ENCODE measurements at places on chromosomes 5 and 9.
A peak's percentile ranks its signal among the peaks of the same experiment; 100 is the strongest.

DNA sequence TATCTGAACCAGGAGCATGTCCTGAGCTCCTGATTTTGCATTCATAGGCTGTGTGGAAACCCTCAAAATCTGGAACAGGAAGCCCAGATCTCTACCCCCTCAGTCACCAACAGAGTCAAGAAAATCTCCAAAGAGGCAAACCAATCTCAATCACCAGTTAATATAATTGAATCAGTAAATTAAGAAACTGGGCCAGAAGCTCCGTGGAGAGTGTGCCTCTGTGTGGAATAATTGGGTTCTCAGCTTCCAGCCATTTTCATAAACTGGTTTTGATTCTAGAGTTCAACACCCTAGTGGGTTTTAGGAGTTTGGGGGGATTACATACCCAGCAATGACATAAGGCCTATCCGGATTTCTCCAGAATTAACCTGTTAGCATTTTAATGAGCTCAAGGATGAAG lies 362.9 kb downstream of the IRX2 start:
- no peak for ATAC-seq

DNA sequence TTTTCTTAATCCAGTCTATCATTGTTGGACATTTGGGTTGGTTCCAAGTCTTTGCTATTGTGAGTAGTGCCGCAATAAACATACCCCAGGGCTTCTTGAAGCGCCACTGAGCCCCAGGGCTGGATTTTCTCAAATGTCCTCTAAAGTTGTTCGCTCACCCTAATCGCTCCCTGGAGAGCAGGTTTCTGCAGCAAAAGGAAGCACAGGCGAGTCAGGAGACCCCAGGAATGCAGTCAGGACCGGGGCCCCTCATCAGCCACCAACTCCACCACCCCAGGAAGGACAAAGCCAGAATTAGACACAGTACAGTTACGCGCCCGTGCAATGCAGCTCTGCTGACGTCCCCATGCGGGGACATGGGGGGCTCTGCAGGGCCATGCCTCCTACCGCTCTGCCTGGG lies 15.7 kb upstream of the OBP2B start:
- no peak for ATAC-seq

- no peak for ATAC-seq
Observed at GRCh38 chr9:71210326-71210725, 88.9 kb upstream of the TRPM3 start.

DNA sequence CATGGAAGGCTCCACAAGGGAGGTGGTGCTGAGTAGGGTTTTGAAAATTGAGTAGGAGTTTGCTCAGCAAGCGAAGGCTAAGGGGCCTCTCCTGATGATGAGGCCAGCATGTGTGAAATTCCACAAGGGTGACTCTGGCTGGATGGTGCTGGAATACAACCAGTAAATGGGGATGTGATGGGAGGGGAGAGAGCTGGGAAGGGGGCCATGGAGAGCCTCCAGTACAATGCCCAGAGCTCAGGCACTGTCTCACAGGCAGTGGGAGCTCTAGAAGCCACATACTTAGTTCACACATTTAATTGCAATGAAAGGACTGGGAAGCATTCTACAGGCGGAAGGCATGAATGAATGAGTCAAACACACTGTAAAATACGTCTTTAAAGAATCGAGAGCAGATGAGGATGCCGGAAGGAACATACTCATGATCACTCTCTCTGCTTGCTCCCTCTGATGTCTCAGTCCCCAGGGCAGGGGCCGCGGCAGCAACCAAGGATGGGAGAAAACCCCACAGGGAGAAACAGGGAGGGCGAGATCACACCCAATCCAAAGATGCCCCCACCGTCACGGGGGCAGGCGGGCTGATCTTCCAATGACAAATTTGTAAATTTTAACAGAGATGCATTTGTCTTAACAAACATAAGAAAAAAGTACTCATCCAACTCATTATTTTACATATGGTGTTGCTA lies 261.0 kb downstream of the NSG2 start:
- no peak for ATAC-seq

DNA sequence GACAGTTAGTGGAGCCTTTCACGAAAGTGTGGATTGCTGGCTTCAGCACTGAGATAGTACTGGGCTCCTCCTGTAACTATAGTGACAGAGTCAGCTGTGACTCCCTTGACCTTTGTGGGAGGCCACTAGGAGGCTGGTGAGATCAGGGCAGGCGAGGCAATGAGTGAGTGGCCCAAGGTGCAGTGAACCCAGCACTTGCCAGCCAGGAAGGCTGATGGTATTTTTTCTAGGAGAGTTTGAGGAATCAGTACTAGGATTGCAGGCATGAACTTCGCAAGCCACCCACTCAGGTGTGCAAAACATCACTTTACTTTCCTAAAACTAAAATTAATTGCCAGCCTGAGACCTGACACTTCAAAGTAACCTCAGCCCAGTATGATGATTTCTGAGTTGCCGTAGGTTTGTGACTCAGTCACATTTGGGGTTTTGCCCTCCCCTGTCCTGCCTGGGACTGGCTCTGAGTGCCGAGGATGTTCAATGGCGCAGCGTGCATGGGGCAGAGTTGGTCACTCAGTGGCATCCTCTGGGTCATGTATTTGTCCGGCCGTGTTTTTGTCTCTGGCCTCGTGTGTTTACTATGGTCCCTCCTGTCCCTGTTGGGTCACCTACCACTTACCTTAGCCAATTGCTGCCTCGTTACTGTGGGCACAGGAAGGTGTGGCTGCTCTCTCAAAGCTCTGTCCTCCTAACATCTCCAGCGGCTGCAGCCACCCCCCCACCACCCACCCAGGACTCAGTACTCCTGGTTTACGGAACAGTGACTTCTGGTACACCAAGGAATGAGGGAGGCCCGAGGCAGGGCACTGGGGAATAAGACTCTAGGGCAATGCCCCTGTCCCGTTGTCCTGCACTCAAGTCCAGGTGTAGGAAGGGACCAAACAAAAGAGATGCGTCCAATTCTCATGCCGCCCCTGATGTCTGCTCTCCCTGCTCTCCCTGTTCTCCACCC lies 67.2 kb downstream of the IL31RA start:
- ATAC-seq, result peak; percentile 28

GRCh38 chr9:104326912-104327311 lies 177.2 kb upstream of the OR13F1 start:
- no peak for ATAC-seq

DNA sequence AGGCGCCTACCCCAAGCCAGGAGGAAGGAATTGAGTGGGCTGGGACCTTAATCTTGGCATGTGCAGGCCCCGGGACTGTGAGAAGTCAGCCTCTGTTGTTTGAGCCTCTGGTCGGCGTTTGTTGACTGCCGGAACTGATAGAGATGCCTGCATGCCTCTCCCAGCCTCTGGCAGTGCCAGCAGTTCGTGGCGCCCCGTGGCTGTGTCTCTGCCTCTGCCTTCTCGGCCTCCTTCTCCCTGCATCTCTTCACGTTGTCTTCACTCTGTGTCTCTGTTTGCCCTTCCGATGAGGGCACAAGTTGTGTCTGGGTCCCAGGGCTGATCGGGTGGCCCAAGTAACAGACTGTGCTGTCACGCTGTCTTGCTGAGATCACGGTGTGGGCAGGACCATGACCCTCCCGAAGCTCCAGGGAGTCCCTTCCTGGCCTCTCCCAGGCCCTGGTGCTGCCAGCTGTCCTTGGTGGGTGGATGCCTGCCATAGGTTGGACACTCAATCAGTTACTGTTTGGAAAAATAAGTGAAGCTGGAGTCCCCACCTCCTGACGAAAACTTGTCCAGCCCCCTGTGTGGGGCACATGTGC lies 133.5 kb upstream of the LPCAT1 start:
- no peak for ATAC-seq

DNA sequence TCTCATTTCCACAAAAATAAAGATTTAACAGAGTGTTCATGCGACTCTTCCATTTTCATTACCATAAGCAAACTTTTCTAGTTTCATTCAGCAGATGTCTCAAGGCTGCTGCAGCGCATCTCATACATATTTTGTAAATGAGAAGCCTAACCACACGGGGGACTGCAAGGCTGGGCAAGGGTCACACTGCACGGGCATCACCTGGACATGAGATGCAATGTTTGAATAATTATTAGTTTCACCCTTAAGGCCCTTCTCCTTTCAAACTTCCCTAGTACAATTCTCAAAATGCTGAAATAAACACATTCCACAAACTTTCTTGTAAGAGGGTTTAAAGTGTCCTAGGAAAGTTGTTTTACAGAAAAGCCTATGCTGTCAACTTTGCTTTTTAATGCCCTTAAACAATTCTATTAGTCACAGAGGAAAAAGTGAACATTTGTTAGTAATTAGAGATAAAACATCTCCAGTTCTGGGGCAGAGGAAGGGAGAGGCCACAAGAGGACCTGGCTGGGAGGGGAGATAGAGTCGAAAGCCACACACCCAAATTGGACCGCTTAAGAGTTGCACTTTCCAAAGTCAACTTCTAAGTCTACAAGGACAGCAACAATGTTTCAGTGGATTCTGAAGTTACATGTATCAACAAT lies 1.3 kb downstream of the DENND1A start:
- ATAC-seq, result no peak

DNA sequence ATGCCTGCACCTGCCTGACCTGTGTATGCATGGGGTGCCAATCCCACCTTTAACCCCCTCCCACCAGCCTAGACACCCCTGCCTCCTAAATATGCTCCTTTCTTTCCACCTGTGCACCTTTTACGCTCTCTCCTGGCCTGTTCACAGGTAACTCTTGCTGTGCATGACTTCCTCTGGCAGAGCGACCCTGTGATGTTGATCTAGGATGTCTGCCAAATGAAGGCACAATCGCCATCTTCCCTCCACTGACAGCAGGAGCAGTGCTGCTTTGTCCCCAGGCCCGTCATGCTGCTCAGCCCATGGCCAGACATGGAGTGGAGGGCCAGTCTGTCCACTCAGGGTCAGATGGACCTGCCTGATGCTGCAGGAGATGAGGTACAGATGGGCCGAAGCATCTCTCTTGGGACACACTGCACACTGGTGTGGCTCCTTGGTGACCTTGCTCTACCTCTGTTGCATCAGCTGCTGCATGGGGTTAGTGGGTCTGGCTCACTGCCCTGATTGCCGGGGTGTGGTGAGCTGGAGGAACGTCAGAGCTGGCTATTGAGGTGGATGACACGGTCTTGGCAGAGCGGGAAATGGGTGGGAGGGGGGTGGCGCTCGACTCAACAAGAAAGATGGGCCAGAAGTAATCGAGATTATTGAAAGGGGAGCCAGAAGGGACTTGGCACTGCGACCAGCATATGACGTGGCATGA lies 101.7 kb upstream of the PITX1 start:
- ATAC-seq, result no peak

DNA sequence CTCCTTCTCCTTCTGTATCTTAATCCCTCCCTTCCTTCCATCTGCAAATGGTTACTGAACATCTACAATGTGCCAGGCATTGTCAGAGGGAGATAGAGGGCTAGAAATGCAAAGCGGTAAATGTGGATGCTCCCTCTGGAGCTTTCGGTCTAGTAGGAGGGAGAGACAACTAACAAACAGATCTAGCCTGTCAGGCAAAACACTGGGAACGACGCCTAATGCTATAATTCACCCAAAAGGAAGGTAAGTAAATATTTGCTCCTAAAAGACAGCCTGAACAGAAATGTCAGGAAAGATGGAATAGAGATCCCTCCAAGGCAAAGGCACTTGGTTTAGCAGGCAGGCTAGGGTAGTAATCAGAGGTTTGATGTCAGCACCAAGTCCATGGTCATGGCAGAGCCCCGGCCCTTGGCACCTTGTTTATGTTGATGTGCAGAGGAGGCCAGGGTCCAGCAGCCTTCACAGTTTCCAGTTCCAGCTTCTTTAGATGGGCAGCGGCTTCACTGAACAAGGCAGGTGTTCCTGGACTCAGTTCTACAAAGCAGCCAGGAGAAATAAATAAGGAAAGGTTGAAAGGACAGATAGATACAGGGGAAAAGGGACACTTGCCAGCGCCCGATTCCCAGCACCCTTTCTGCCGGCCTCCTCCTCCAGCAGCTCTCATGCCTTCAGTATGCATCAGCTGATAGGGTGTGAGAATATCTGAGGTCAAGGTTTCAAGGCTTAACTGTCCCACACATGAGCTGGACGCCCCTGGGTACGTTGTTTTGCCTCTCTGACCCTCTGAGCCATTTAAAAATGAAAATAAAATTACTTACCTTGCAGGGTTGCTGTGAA lies 46.5 kb upstream of the FRRS1L start:
- ATAC-seq, result no peak

- ATAC-seq, result peak; percentile 86
Observed at GRCh38 chr5:140351609-140352334, 5.4 kb upstream of the HBEGF start.

GRCh38 chr5:142301540-142301939 lies 23.3 kb downstream of the SPRY4 start:
- ATAC-seq, result no peak

DNA sequence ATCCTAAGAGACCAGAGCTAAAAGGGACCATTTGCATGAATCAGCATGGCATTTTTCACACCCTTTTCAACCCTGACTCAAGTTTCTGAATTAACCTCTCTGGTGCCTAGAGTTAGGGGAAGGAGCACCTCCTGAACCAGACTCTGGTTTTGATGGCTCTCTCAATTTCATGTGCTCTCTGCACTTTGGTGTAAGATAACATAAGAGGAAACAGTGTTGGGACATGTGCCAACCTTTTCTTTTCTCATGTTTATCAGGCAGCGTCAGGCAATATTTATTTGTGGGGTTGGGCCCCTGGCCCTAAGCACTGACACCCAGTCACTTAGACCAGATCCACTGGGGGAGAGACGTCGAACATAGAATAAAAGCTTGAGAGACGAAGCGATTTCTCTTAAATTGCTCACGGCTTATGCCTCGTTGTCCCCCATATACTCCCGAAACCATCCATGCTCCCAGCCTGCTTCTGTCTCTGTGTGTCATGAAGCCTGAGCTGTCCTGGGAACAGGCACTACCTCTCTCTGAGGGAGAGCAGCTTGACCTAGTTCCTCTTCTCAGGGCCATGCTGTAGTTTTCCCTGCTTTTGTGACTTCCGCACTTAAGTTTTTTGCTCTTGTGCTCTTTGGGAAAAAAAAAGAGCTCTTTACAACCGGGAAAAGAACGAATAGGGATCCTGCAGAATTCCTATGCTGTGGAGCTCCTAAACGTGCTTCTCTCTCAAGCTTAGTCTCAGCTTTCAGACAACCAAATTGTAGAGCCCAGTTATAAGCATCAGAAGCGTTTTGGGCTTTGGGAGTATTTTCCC lies 195.7 kb downstream of the NR3C1 start:
- ATAC-seq, result no peak

DNA sequence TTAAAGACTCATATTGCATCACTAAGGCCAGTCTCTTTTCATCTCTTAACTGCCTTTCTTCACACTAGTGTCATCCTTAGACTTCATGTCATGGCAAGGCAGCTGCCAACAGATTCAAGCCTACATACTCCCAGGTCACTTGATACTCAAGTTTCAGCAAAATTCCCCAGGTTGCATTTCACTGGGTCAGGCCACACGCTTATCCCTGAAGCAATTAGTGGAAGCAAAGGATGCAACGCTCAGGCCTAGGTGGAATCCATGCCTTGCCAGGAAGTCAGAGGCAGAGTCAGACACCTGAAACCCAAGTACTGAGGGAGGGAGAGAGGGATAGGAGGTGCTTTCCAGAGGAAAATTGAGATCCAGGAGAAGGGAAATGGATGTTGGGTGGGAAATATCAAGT lies 28.9 kb downstream of the YIPF5 start:
- ATAC-seq, result no peak

GRCh38 chr9:1922026-1922425 lies 93.1 kb upstream of the SMARCA2 start:
- ATAC-seq, result no peak

GRCh38 chr5:134088994-134089560 lies 25.4 kb upstream of the TCF7 start:
- ATAC-seq, result peak; percentile 80

All from motor neuron (in vitro differentiated cells).